GM23338 (cell line): ENCODE measurements at places on chromosomes 1 and 21. TPM values are rescaled to one million over a fixed set of nuclear protein-coding genes. Genes with fewer than 3 reads are reported as not detected.
A peak's percentile ranks its signal among the peaks of the same experiment; 100 is the strongest.

The MAP3K6 gene
- total RNA-seq, result 10.6 and 14.9 TPM in 2 replicates

The GUK1 gene
- 84.0 and 87.5 TPM in 2 replicates for total RNA-seq

The LAD1 gene
- 17.6 and 22.3 TPM in 2 replicates for total RNA-seq

The SPRR1B gene
- total RNA-seq, result not detected in 2 replicates

The KCND3 gene
- 0.10 and 1.0 TPM in 2 replicates for total RNA-seq

The OR2T33 gene
- total RNA-seq, result 0.28 TPM in 1 of 2 replicates, not detected in the other

The RAB42 gene
- 17.7 and 22.5 TPM in 2 replicates for total RNA-seq

The SPRR1A gene
- not detected in 2 replicates for total RNA-seq

The LDLRAD2 gene
- 0.31 and 1.6 TPM in 2 replicates for total RNA-seq

The ELAVL4 gene
- 1.4 and 2.6 TPM in 2 replicates for total RNA-seq

The GPX7 gene
- total RNA-seq, result 19.8 and 20.9 TPM in 2 replicates

The OR2G6 gene
- total RNA-seq, result not detected in 2 replicates

The LYPD8 gene
- not detected in 2 replicates for total RNA-seq

The ADORA3 gene
- not detected in 2 replicates for total RNA-seq

- peak; percentile 73 for DNase-seq
Observed at GRCh38 chr1:156750711-156751450, 594 bp downstream of the HDGF start.

GRCh38 chr21:29168891-29169315 lies 38.5 kb downstream of the MAP3K7CL start:
- no peak for DNase-seq

GRCh38 chr21:27649762-27650161 lies 682.9 kb upstream of the ADAMTS5 start:
- no peak for DNase-seq

- no peak for DNase-seq
Observed at GRCh38 chr1:1613509-1614082, 1.7 kb upstream of the MIB2 start.

DNA sequence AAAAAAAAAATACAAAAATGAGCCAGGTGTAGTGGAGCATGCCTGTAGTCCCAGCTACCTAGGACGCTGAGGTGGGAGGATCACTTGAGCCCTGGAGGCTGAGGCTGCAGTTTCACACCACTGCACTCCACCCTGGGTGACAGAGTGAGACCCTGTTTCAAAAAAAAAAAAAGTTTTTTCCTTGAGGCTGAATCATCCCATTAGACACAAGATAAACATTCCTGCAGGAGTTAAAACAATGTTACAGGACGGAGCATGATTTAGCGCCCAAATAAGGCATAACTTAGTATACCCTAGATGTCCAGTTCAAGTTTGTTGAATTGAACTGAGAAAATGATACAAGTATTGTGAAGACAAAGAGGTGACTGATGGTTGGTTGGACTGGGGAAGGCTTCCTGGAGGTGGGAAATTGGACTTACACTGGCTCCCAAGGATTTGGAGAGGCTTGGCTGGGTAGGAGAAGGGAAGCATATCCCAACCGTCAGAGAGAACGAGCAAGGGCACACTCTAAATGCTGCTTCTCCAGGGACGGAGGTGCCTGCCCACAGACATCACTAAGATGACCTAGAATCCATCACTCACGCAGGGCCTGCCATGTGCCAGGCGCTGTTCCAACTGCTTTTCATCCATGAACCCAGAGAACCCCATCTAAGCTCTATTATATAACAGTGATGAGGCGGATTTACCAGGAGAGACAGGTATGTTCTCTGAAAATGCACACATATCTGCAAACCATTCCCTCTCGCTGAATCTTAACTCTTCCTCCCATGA lies 610.6 kb downstream of the KIF26B start:
- no peak for DNase-seq

GRCh38 chr1:232591344-232591743 lies 38.6 kb downstream of the SIPA1L2 start:
- no peak for DNase-seq

DNA sequence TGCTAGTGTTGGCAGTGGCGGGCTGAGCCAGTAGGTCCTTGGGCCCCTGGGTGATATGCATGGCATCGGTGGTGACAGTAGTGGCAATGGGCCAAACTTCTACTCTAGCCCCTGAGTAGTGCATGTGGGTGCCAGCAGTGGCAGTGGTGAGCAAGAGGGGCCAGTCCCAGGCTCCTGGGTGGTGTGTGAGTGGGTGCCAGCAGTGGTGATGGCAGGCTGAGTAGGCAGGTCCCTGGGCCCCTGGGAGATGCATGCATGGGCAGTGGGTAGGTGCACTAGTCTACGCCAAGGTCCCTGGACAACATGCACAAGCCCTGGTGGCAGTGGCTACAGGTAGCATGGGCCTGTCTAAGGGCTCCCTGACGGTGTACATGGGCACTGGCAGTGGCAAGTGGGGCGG lies 24.6 kb upstream of the TTC22 start:
- DNase-seq, result no peak

- no peak for DNase-seq
Observed at GRCh38 chr1:209382231-209383100, 201.0 kb upstream of the CAMK1G start.

GRCh38 chr1:156884560-156885184 lies 8.8 kb upstream of the PEAR1 start:
- peak; percentile 43 for DNase-seq

DNA sequence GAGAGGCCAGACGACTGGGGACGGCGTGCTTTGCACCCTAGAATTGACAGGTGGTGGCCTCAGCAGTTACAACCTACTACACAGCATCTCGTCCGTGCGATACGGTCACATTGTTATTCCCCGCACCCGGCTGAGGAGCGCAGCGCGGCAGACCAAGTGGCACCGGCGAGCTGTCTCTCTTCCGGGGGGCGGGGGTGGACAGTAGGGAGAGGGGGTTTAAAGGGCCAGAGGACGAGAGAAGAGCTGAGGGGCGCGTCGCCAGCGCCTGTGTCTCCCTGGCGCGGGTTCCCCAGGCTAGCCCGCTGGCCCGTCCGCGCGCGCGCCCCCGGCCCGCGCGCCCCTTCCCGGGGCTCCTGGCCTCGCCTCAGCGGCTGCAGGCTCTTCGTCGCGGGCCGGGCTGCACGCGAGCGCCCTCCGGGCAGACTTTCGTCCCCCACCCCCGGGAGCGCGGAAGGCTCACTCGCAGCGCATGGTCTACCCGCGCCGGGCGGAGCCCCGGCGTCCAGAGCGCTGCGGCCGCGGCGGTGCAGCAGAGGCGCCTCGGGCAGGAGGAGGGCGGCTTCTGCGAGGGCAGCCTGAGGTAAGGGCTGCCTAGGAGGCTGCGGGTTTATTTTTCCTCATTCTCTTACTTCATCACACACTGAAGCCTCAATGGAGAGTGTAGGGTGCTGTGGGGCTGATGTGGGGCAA lies at the start of gene PDE4B:
TSS of gene PDE4B (plus strand) at position 227 of the 690 bp plus-strand sequence.
- DNase-seq, result peak; percentile 65

GRCh38 chr1:64090436-64090835 lies 113.0 kb upstream of the UBE2U start:
- no peak for DNase-seq

- DNase-seq, result no peak
Observed at GRCh38 chr1:92502247-92502646, 15.5 kb upstream of the GFI1 start.

- DNase-seq, result no peak
Observed at GRCh38 chr1:209652121-209652735, at the start of gene LAMB3. TSS of gene LAMB3 (minus strand) at chr1:209652425. CDS start at chr1:209650944, 1,481 bp downstream.

- DNase-seq, result no peak
Observed at GRCh38 chr1:81937791-81938450, 137.2 kb downstream of the ADGRL2 start.

- no peak for DNase-seq
Observed at GRCh38 chr1:10965546-10966226, 46.8 kb upstream of the TARDBP start.

- no peak for DNase-seq
Observed at GRCh38 chr1:118081387-118081786, 103.6 kb downstream of the SPAG17 start.

GRCh38 chr1:244102046-244102445 lies 51.0 kb downstream of the ZBTB18 start:
- no peak for DNase-seq

DNA sequence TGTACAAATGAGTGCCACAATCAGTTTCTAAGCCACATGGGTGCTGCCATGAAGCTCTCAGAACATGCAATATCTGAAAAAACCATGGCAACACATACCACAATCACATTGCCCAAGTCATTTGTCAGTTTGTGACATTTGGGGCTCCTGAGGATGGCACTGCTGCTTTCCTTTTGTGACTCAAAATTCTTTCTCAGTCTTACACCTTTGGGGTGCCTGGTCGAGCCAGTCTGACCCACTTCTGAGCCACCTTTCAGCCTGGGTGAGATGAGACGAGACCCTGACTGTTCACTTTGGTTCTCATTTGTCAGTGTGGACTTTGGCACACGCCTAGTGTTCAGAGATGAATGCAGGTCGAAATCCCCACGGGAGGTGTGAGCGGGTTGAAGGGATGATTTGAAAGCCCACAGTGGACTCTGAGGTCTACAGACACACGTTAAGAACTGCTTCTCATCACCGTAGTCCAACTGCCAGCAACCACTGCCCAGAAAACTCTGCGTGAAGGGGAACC lies 8.0 kb downstream of the BATF3 start:
- no peak for DNase-seq
